ENCODE measurements at places on chromosomes 3 and 15.

GRCh38 chr15:57343048-57343447 lies 33.3 kb upstream of the CGNL1 start:
- no peak for DNase-seq

DNA sequence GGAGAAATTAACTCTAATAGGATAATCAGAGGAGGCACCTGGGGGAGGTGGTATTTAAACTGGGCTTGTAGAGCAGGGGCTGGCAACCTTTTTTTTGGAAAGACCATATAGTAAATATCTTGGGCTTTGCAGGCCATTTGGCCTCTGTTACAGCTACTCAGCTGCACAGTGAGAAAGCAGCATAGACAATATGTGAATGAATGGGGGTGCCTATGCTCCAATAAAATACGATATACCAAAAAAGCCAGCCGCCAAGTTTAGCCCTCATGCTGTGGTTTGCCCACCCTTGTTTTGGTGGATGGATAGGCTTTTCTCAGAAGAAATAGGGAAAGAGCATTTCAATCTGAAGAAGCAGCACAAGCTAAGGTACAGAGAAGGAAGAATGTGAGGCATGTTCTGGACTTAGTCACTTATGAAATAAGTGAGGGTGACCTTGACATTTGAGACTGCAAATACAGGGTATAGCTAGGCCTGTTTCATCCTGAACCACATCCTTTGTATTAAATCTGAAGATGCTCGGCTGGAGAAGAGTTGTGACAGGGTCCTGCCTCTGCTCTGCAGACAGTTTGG lies 131.0 kb upstream of the NR2E3 start:
- DNase-seq, result no peak

DNA sequence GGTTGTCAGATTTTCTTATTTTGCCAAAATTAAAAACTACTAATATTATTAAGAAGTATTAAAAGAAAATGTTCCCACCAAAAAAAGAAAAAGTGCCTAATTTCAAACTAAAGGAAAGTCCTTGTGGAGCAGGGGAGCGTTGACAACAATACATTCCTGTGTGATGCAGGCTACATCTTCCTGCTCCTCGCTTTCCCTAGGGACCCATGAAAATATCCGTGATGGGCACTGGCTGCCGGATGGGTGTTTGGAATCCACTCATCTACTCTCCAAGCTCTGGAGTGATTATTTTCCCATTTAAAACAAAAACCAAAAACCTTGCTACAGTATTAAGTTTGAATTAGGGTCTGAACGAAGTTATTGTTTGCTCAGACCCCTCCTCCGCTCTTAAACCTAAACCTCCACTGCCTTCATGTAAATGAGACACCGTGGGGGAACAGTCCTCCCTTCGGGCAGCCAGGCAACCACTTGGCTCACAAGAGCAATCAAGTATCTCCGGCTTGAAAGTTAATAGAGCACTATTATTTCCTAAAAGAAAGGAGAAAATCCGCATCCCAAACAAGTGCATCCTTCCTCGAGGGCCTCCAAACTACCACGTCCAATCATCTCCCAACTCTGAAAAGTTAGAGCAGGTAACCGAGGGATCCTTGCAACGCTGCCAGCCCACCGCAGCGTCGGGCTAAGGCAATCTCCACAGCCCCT lies 1.5 kb downstream of the ITGB5 start:
- DNase-seq, result no peak

DNA sequence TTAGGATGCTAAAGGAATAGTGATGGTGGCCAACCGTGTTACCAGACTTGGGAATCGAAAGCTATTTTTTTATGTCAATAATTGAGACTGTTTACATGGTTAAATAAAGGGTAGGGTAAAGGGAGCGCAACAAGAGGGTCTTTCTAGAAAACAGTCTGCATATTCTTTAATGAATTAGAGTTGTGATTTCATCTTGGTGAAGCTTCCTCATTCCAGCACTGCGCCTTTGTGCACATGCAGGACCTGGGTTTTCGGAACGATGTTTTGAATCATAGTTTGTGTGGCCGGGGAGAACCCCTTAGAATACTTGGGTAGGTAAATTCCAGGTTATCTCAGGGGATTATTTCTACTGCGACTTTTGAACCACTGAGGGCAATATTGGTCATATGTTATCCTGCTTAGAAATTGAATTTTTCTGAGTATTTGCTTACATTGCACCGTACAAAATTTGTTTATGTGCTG lies 1.3 kb downstream of the PIK3CA start:
- no peak for DNase-seq

- DNase-seq, result no peak
These were observed 69.0 kb upstream of the FNDC3B start for GRCh38 chr3:171970301-171970788.

- no peak for DNase-seq
These were observed 79.3 kb downstream of the ANO10 start for GRCh38 chr3:43542328-43543043.

DNA sequence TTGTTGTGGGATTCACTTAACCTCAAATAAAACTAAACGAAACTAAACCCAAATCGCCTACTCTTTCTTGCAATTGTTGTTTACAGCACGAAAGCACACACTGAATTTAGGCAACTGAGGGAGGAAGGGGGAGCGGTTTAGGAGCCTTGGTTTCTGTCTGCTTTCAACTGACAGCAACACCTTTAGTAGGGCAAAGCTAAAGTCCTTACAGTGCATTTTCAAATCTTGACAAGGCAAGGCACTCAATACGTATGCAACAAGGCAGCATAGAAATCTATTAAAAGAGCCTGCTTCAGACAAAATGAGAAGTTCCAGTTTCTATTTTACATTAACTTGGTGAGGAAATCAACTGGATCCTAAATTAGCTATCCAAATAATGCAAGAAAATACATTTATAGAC lies 174.6 kb downstream of the CHST2 start:
- no peak for DNase-seq

DNA sequence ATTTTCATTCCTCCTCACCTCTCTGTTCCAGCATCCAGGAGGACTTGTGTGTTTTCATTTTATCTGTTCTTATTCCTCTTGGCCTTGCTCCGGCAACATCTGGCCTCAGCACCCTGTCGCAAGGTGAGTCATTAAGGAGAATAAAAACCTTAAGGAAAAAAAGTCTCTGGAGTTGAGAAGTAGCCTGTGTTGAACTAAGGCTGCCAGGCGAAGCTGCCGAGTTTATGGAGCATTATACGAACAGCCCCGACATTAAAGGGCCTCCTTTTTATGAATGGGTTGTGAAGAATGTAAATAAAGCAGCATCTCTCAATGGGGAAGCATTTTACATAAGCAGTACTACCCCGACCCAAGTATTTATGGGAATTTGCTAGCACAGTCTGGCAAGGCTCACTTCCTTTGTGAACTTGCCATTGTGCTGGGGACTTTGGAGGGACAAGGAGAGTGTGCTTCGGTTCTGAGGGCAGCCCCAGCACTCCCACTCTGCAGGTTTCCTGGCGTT lies 4.7 kb downstream of the BAHD1 start:
- no peak for DNase-seq

DNA sequence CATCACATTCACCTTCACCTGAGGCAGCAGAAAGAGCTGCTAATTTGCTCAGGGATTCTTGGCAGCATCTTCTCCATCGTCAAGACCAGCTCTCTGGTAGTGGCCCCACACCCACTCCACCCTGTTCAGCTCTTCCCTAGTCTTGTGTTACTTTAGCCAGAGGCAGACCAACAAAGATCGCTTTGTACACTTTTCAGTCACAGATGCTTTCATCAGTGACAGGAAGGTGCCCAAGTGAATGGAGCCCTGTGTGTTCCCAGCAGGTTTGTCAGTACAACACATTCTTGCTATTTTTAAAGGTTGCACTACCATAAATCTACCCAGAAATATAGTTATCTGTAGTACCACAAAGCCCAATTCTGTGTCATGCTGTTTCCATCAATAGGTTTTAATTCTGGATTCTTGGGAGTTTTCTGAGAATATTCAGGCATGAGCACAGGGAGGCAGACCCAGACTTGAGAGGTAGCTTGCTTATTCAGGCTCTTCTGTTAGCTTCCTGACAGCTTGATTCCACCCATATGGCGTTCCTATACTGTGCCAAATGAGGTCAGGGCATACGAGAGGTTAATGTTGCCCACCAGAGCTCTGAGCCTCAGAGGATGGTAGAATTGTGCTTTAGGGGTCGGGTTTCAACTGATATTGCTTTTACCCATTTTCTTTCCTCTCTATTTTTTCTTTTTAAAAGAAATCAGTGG lies 109.8 kb upstream of the MANF start:
- DNase-seq, result peak; percentile 2

DNA sequence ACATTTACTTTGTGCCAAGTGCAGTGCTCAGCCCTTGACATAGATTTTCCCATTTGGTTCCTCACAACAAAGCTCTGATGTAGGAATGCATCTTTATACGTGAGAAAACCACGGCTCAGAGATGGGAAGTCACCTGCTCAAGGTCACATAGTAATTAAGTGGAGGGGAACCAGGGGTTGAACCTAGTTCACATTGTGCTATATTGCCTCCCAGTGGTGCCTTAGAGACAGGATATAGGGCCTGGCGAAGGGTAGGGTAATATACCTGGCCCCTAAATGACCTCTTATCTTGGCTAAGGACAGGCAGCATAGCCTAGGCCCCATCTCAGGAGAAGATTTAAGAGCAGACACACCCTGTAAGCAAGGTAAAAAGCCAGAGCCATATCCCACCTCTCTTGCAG lies 71.5 kb downstream of the FOXP1 start:
- no peak for DNase-seq

DNA sequence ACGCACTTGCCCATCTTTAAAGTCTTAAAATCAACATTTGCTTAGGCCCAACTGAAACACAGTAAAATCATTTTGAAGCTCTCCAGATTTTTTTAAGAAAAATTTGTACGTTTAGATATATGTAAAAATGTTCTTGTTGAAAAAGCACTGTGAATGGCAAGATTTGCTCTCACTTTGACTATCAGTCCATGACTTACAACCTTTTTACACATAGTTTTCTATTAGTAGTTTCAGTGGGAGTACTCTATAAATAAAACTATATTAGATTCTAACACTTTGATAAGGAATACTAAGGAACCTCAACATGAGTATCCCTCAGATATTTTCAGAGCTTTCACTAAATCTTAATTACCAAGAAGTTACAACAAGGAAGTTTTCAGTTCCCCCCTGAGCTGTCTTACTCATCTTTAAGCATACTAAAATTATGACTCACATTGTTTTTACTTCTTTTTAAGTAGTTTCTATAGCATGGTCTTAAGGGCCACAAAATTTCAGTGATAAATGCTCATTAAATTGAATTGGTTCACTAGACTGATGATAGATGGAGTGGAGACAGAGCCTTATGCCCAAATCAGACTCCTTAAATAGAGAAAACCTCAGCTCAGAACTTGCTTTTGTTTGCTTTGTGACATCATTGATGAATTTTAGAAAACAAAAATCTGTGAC lies 31.6 kb upstream of the RAP2B start:
- DNase-seq, result no peak

DNA sequence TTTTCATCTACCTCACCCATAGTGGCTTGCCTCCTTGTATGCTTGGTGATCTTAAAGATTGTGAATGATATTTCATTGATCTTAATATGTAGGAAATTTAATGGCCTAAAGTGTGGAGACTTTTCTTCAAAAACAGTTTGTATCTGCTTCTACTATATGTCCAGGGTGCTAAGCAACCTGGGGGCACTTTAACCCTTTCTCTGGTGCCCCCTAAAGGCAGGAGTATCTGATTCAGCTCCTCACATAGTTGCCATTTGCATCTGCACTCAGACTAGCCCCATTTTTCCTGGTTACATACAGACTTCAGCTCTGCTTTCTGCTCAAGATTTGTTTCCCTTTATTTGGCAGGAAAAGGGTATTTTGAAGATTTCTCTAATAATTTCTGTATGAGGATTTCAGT lies 5.2 kb upstream of the PFN2 start:
- no peak for DNase-seq

- no peak for DNase-seq
These were observed 111.3 kb downstream of the AKAP13 start for GRCh38 chr15:85491691-85492090.

GRCh38 chr3:46936733-46937250 lies 39.8 kb downstream of the CCDC12 start:
- no peak for DNase-seq

GRCh38 chr3:145776782-145777408 lies 384.1 kb downstream of the PLOD2 start:
- DNase-seq, result peak; percentile 1

DNA sequence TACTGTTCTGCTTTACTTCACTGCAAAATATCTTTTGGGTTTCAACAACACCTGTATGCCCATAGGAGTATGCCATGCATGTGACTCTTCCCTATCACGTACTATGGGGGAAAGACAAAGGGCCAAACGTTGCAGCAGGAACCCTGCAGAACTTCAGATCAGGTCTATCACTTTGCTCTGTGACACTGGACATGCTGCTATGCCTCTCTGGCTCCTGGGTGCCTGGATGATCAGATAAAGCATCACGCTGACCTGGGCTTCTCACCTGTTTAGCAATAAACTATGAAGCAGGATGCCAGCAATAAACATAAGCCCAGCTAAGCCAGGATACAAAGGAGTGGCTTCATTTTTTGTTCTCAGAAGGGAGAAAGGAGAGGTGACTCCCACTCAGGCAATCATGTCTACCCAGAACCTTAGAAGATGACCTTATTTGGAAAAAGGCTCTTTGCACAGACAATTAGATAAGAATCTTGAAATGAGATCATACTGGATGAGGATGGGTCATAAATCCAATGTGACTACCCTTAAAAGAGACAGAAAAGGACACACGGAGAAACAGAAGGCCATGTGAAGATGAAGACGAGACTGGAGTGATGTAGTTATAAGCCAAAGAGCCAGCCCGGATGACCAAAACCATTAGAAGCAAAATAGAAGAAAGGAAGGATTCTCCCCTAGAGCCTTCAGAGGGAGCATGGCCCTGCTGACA lies 19.3 kb downstream of the POMGNT2 start:
- DNase-seq, result no peak

DNA sequence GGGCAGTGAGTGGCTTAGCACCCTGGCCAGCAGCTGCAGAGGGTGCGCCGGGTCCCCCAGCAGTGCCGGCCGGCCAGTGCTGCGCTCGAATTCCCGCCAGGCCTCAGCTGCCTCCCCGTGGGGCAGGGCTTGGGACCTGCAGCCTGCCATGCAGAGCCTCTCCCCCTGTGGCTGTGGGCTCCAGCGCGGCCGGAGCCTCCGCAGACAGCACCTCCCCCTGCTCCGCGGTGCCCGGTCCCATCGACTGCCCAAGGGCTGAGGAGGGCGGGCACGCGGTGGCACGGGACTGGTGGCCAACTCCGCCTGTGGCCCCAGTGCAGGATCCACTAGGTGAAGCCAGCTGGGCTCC lies 386.3 kb downstream of the CNTN4 start:
- DNase-seq, result no peak

DNA sequence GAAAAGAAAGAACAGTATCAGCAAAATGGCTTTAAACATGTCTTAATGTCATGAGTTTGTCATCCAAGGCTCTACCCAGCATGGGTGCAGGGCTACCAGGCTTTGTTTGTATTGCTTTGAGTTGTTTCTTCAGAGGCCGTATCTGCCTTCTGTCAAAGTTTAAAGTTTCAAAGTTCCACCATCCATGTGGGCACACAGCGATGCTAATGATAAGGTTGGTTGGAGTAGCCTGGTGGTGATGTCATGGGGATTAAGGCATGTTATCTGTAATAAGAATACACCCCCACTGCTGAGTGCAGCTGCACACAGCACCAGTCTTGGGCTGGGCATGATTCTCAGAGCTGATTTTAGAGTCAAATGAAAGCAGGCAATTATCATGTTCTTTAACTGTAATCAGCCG lies 72.0 kb upstream of the LRTM1 start:
- no peak for DNase-seq
